ENCODE measurements at places on chromosomes 2 and 18. TPM values are rescaled to one million over a fixed set of nuclear protein-coding genes. Genes with fewer than 3 reads are reported as not detected.
A peak's percentile ranks its signal among the peaks of the same experiment; 100 is the strongest.

DNA sequence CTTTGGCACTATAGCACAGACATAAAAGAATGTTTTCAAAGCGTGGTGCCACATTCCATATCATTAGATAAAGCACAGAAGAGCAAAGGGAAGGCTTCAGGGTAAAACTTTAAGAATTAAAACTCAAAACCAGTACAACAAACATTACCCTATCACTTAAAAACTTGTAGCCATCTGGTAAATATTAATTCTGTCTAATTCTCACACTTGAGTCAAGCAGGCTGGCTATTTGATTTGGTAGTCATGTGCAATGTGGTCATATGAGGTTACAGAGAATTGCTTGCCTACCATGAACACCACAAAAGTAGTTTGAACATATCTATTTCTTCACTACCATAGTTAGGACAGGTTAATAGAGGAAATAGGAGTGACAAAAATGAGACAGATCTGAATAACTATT lies 244.9 kb downstream of the IRS1 start:
- peaks cover 11% of the 10 kb centered on the region for H3K27me3 ChIP-seq
- no peaks in the 10 kb centered on the region for H3K36me3 ChIP-seq
- H3K4me3 ChIP-seq: no peak overlapping the region
- no peak overlapping the region for H3K27ac ChIP-seq
- DNase-seq: no peak
- no peaks in the 10 kb centered on the region for H3K4me1 ChIP-seq

Gene ICA1L
- 6.0 TPM for total RNA-seq

- H3K27me3 ChIP-seq: no peaks in the 10 kb centered on the region
- peak; percentile 84 for DNase-seq
- no peak overlapping the region for H3K4me3 ChIP-seq
- peaks cover 90% of the 10 kb centered on the region for H3K4me1 ChIP-seq
- peaks cover 3% of the 10 kb centered on the region for H3K36me3 ChIP-seq
- peak overlapping the region; percentile 60 for H3K27ac ChIP-seq
These were observed 24.1 kb downstream of the INPP4A start for GRCh38 chr2:98468621-98469236.

- H3K27ac ChIP-seq: no peak overlapping the region
- no peaks in the 10 kb centered on the region for H3K4me1 ChIP-seq
- H3K36me3 ChIP-seq: no peaks in the 10 kb centered on the region
These were observed 463.0 kb downstream of the FBXO15 start for GRCh38 chr18:73684647-73685046.

Gene SNRPD1
- total RNA-seq: 164 TPM

Gene TGFA
- total RNA-seq: 0.58 TPM

Gene IL37
- not detected for total RNA-seq

DNA sequence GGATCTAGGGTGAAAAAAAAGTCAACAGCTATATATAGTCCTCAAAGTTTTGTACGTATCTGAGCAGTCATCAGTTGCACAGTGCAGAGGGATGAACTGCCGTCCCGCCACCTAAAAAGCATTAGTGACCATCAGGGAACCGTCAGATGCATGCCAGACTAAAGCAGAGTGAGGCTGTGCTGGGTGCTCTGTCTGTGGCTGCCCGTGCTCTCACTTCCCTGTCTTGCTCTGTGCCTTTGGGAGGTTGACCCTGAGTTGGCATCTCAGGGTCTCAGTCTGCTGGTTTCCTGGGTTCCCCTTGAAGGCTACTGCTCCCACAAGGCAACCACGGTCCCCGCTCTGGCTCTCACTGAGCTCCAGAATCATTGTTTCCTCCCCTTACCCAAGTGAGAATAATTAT lies 11.1 kb downstream of the CLUL1 start:
- H3K4me1 ChIP-seq: no peaks in the 10 kb centered on the region
- no peak overlapping the region for H3K4me3 ChIP-seq
- H3K27me3 ChIP-seq: peaks cover 1% of the 10 kb centered on the region

DNA sequence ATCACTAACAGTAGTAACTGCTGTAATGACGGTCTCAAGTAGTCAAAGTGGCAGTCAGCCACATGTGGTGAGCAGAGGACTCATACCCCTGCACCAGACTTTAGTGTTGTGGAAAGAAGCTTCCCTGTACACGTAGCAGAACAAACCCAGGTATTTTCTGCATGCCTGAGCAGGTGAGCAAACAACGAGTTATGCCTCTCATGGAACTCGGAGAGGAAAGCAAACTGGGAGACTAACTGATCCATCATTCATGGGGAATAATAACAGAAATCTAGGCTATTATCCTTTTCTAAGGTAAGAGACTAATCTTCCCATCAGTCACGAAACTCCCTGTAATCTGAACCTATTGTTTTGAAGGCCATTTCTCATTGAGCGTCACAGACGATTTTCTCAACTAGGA lies 1495.2 kb upstream of the NXPH2 start:
- H3K36me3 ChIP-seq: no peaks in the 10 kb centered on the region
- H3K4me1 ChIP-seq: no peaks in the 10 kb centered on the region
- H3K27me3 ChIP-seq: no peaks in the 10 kb centered on the region
- H3K4me3 ChIP-seq: no peak overlapping the region
- H3K27ac ChIP-seq: no peak overlapping the region
- no peak for DNase-seq

- H3K27ac ChIP-seq: no peak overlapping the region
- H3K4me3 ChIP-seq: no peak overlapping the region
- H3K4me1 ChIP-seq: no peaks in the 10 kb centered on the region
These were observed 13.5 kb upstream of the DOK6 start for GRCh38 chr18:69387186-69387585.

Gene HAUS1
- total RNA-seq: 65.5 TPM

DNA sequence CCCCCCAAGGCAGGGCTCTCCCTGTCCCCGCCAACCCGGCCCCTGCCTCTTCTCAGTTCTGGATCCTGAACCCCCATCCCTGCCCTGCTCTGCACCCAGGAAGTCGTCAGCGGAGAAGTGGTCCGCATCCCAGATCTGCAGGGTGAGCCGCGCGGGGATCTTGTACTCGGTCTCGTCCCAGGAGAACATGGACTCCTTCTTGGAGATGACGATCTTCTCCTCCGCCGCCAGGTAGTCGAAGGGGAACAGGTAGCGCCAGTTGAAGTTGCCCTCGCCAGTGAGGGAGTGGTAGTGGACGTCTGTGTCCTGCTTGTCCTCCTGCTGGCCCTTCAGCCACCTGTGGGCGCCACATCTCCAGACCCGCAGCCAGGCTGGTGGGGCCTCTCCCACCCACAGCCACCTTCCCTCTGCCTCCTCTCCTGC lies 16.3 kb downstream of the OTOF start:
- H3K36me3 ChIP-seq: no peaks in the 10 kb centered on the region
- no peak overlapping the region for H3K27ac ChIP-seq
- H3K4me1 ChIP-seq: no peaks in the 10 kb centered on the region
- H3K4me3 ChIP-seq: no peak overlapping the region
- DNase-seq: no peak

DNA sequence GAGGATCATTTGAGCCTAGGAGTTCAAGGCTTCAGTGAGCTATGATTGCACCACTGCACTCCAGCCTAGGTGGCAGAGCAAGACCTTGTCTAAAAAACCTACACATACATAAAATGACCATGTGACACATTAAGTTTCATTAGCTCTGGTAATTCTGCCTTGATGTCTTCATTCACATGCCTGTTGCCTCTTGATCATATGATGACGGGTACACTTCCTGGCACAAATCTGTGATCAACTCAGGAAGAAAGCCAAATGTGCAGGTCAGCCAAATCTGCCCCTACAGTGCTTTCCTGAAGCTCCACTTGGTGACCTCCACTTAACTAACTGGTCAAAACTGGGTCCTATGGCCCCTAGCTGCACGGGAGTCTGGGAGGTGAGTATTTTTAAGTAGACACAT lies 54.4 kb upstream of the B3GNT7 start:
- H3K27me3 ChIP-seq: peaks cover 2% of the 10 kb centered on the region
- no peak for DNase-seq
- H3K4me3 ChIP-seq: no peak overlapping the region
- no peaks in the 10 kb centered on the region for H3K4me1 ChIP-seq
- no peaks in the 10 kb centered on the region for H3K36me3 ChIP-seq
- no peak overlapping the region for H3K27ac ChIP-seq

Gene KCNG2
- not detected for total RNA-seq

- no peaks in the 10 kb centered on the region for H3K36me3 ChIP-seq
- no peak overlapping the region for H3K27ac ChIP-seq
These were observed 252.4 kb downstream of the EIPR1 start for GRCh38 chr2:3125001-3125760.

GRCh38 chr2:156322686-156323231 lies 9.8 kb downstream of the NR4A2 start:
- peaks cover 35% of the 10 kb centered on the region for H3K36me3 ChIP-seq
- DNase-seq: no peak
- peaks cover 32% of the 10 kb centered on the region for H3K4me1 ChIP-seq

DNA sequence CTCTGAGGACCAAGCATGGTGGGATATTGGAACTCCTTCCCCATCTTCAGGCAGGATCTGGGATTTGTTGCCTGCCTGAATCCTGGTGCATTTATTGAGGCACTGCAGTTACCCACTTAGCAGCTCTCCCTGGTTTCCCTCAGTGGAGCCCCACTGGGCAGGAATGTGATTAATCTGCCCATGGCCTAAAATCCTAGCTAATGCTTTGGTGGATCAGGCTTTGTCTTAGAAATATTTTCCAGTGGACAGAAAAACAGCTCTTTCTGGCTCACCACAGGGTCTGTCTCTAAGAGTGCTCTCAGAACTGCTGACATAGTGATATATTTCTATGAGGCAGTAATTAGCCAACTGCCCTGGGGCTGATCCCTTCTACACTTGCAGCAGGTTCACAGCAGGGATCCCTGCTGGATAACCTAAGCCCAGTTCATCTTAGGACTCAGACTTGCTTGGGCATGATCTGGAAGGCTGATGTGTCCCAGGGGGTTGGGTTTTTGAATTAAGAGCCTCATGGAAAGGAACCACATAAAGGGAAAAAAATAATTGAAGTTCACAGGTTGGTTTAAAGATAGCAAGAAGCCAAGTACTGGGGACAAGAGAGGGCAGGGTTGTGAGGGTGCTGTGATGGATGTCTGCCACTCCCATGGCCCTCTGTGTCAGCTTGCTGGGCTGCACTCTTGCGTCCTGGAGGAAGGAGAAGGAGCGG lies 44.3 kb upstream of the ZDBF2 start:
- H3K27ac ChIP-seq: no peak overlapping the region
- no peak overlapping the region for H3K4me3 ChIP-seq
- peaks cover 10% of the 10 kb centered on the region for H3K4me1 ChIP-seq
- DNase-seq: no peak
- peaks cover 2% of the 10 kb centered on the region for H3K36me3 ChIP-seq
- peaks cover 10% of the 10 kb centered on the region for H3K27me3 ChIP-seq

GRCh38 chr2:176612736-176613135 lies 343.5 kb downstream of the MTX2 start:
- no peaks in the 10 kb centered on the region for H3K4me1 ChIP-seq
- DNase-seq: no peak
- H3K27me3 ChIP-seq: peaks cover 19% of the 10 kb centered on the region
- H3K27ac ChIP-seq: no peak overlapping the region

Gene TMEM237
- total RNA-seq: 15.4 TPM

- H3K36me3 ChIP-seq: peaks cover 8% of the 10 kb centered on the region
- no peak overlapping the region for H3K4me3 ChIP-seq
- no peaks in the 10 kb centered on the region for H3K27me3 ChIP-seq
- DNase-seq: no peak
- H3K4me1 ChIP-seq: peaks cover 70% of the 10 kb centered on the region
- no peak overlapping the region for H3K27ac ChIP-seq
These were observed 567.4 kb downstream of the ARHGAP15 start for GRCh38 chr2:143696651-143697050.

GRCh38 chr2:100365434-100365833 lies 43.1 kb upstream of the LONRF2 start:
- no peak overlapping the region for H3K27ac ChIP-seq
- H3K4me1 ChIP-seq: no peaks in the 10 kb centered on the region
- H3K27me3 ChIP-seq: peaks cover 14% of the 10 kb centered on the region
- no peak overlapping the region for H3K4me3 ChIP-seq
- H3K36me3 ChIP-seq: no peaks in the 10 kb centered on the region

- H3K27me3 ChIP-seq: peaks cover 3% of the 10 kb centered on the region
- H3K4me1 ChIP-seq: no peaks in the 10 kb centered on the region
- DNase-seq: peak; percentile 22
- no peak overlapping the region for H3K4me3 ChIP-seq
- no peak overlapping the region for H3K27ac ChIP-seq
These were observed 340.0 kb upstream of the MEX3C start for GRCh38 chr18:51537487-51537886.

DNA sequence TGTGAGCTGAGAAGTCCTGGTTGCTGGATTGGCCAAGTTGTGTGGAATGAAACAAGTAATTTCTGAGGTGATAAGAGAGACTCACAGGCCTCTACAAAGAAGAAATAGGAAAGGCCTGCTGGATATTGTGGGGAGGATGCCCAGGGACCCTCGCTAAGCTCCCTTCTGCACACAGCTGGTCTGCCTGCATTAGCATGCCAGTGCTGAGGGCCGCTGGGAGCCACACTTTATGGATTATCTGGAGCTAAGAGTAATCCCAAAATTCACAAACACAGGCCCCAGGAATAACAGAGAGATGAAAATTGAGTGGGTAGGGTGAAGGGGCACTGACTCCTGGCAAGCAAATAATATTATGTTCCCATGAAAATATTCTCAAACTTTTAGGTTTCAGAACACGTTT lies 114.9 kb upstream of the SIX3 start:
- H3K4me3 ChIP-seq: no peak overlapping the region
- no peaks in the 10 kb centered on the region for H3K4me1 ChIP-seq
- no peak for DNase-seq
- no peak overlapping the region for H3K27ac ChIP-seq
- H3K27me3 ChIP-seq: peaks cover 2% of the 10 kb centered on the region

GRCh38 chr18:65942104-65942503 lies 191.3 kb downstream of the CDH7 start:
- H3K27ac ChIP-seq: no peak overlapping the region
- no peaks in the 10 kb centered on the region for H3K36me3 ChIP-seq
- DNase-seq: no peak
- no peaks in the 10 kb centered on the region for H3K27me3 ChIP-seq
- no peaks in the 10 kb centered on the region for H3K4me1 ChIP-seq

DNA sequence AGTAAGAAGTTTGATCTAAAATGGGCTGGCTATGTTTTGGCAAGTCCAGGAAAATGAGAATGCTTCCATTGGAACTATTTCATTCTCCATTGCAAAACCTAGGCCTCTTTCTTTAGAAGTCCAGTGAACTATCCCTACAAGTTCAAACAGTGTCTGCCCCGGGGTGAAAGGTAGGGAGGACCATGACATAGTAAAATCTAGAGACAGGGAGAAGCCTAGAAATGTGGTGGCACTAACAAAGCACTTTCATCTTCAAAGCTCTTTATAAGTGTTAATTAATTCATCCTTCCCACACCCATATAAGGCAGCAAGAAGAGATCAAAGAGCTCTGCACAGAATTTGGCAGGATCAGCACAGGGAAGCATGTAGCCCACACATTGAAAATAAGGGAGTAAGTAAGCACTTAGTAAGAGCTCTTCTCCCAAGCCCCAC lies 214.5 kb downstream of the IRS1 start:
- peaks cover 14% of the 10 kb centered on the region for H3K27me3 ChIP-seq
- DNase-seq: no peak
- no peak overlapping the region for H3K27ac ChIP-seq
- no peaks in the 10 kb centered on the region for H3K4me1 ChIP-seq

All from activated CD4-positive, alpha-beta memory T cell treated with anti-CD3 and anti-CD28 coated beads for 36 hours (primary cell).